ENCODE measurements at places on chromosomes 4 and X.
A peak's percentile ranks its signal among the peaks of the same experiment; 100 is the strongest.

GRCh38 chr4:133379681-133380438, 230.8 kb downstream of the PCDH10 start:
- DNase-seq, result no peak

- DNase-seq, result no peak
Measured at GRCh38 chr4:140061659-140062289, 92.2 kb downstream of the MAML3 start.

DNA sequence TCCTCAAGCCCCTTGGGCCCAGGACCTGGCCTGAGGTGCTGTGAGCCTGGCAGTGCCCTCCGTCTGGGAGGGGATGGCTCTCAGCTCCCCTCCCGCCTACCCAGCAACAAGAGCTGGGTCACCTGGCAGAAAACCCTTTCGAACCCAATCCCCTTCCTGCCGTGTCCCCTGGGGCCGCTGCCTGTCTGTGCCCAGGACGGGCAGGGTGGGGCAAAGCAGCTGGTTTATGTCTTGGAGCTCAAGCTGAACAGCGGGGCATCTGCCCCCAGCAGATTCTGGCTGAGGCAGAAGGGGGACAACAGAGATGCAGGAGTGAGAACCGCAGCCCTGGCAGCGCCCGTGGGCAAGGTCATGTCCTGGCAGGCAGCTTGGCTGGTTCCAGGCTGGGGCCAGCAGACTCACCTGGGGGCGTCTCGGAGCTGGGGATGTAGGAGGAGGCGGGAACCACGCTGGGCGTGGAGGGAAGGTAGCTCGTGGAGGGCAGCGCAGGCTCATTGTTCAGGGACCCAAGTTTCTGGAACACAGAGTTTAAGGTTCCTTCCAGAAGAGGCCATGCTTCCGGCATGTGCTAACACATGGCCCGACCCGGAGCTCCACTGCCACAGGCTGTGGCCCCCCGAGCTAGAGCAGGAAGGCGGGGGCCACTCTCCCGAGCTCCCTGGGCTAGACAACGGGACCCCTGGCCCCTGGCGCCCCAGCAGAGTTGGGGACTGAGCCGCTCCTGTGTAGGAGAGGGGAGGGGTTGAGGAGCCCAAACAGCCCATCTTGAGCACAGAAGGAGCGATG, 24.2 kb downstream of the NELFA start:
- DNase-seq, result no peak

- no peak for DNase-seq
Measured at GRCh38 chrX:25049971-25050370, 34.2 kb upstream of the ARX start.

GRCh38 chr4:84928089-84928488, 38.4 kb downstream of the WDFY3 start:
- no peak for DNase-seq

DNA sequence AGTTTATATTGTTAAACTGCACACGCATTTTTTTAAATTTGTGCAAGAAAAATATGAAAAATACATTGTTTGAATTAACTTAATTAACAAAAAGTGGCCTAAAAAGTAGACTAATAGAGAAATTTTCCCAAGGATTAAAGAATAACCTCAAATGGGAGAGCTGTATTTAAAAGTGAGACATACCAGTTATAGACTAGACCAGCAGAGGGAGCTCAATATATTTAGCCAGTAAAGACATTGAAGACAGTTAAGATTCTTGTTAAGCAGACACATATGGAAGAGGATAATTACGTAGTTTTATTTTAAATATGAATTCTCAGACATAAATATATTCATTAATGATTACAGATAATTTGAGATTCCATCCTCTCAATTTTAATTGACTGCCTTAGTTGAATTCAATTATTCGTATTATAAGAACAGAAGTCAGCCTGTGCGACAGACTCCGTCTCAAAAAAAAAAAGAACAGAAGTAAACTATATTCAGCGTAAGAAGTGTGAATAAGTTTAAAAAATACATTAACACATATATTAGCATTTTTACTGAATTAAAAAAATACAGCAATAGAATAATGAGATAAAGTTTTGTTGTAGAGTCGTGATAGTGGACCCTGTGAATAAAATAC, 64.8 kb downstream of the GLRA3 start:
- DNase-seq, result peak; percentile 18

- no peak for DNase-seq
Measured at GRCh38 chr4:158760866-158761265, 8.0 kb upstream of the FNIP2 start.

GRCh38 chr4:33831442-33832066, 2412.8 kb downstream of the ARAP2 start:
- DNase-seq, result no peak

- DNase-seq, result peak; percentile 18
Measured at GRCh38 chr4:139416073-139416673, 37.7 kb upstream of the RAB33B start.

GRCh38 chr4:168853770-168854169, 156.3 kb downstream of the CBR4 start:
- no peak for DNase-seq

DNA sequence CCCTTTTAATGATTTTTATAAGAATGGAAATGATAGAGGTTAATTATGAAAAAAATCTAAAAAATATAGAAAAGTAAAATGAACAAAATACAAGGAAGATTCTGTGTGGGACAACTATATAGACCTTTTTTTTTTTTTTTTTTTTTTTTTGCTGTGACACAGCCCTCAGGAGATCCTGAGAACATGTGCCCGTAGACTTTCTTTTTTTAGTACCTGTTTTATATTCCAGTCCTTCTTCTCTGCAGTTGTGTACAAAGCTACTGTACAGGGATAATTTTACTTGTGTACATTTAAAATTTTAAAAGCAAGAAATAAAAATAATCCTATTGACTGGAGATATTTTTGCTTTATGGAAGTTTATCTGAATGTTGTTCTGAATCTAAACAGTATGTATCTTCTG, 85.5 kb downstream of the KDM6A start:
- DNase-seq, result no peak

- no peak for DNase-seq
Measured at GRCh38 chr4:102832105-102832504, 4.8 kb upstream of the UBE2D3 start.

- no peak for DNase-seq
Measured at GRCh38 chrX:10112510-10112909, 44.3 kb upstream of the CLCN4 start.

GRCh38 chr4:149120331-149121022, 678.3 kb upstream of the NR3C2 start:
- no peak for DNase-seq

GRCh38 chr4:176874721-176875445, 82.2 kb upstream of the VEGFC start:
- no peak for DNase-seq

- DNase-seq, result no peak
Measured at GRCh38 chrX:55011294-55011693, 11.1 kb downstream of the APEX2 start.

GRCh38 chrX:69117876-69118526, 47.3 kb downstream of the PJA1 start:
- no peak for DNase-seq

DNA sequence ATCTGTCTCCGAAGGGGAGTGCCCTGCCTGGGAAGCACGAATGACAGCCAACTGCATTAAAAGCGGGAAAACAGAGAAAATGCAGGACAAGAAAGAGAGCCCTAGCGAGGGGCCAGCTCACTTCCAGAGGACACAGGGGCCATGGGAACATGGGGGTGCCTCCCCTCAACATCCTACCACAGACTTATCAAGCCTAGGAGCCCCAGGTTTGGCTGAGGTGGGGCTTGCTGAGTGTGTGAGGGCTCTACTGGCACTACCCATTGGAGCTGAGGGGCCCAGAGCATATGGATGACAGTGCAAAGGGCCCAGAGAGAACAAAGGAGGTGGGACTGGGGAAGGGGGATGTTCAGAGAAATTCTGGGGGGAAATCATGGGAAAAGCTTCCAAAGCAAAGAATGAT, 101.8 kb downstream of the PJA1 start:
- DNase-seq, result no peak

DNA sequence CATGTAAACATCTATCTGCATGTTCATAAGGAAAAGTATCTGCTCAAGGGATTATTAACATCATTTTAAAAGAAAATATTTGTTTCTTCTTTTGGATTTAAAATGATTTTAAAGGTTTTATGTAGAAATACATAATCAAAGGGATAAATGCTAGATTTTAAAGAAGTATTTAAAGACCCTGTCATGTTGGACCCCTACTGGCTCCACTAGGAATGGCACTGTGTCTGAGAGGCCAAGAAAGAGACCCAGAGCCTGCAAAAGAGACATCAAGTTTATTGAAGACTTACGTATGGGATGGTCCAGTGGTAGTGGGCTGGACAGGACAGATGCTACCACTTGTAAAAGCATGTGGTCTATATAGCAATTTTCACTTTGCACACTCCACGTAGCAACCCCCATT, 78.7 kb upstream of the PCDH18 start:
- no peak for DNase-seq

- DNase-seq, result no peak
Measured at GRCh38 chr4:2932321-2932950, 30.8 kb downstream of the NOP14 start.

DNA sequence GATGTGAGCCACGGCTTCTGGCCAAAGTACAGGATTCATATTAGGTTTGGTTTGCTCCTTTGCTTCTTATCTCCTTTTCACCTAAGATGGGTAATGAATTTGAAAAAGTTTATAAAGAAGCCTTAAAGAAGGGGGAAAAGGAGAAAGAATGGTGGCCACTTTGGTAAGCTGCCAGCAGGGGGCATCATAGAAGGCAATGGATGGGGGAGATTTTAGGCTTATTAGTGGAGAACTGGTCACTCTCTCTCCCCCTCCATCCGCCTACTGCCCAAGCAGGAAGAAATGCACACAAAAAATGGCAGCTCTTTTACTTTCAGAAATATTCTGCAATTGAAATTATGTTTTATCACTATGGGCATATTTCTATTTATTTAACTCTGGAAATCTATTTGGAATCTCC, 32.0 kb downstream of the SPARCL1 start:
- DNase-seq, result no peak

DNA sequence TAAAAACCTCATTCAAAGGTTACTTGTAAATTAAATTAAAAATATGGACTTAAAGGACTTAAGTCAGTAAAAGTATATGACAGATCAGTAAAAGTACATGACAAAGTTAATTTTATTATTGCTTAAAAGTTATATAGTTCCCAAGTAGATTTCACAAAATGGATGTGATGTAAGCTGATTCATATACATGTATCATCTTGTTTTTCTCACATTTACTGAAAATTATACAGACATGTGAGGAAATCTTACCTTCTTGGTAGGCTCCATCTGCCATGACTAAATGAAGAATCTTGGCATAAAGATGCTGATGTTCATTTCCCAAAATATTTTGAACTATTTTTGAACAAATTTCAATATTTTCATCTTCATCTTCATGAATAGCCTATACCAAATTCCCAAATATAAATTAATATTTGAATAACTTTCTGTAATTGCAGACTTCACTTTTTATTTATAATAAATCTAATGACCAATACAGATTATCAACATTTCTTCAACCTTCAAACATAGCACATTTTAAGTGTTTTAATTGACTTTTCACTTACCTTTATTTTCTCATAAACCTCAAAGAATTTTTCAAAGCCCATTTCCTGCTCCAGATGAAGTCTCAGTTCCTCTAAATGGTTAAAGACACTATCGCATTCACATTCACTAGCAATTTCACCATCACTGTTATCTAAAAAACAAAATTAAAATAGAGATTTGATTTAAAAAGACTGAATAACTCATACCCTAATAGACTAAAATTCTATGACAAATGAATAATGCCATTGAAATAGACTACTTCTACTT, 129.4 kb upstream of the SH3RF1 start:
- no peak for DNase-seq

GRCh38 chr4:99857307-99857706, 36.9 kb downstream of the LAMTOR3 start:
- DNase-seq, result no peak

GRCh38 chrX:66035667-66036066, 4.2 kb downstream of the VSIG4 start:
- no peak for DNase-seq

DNA sequence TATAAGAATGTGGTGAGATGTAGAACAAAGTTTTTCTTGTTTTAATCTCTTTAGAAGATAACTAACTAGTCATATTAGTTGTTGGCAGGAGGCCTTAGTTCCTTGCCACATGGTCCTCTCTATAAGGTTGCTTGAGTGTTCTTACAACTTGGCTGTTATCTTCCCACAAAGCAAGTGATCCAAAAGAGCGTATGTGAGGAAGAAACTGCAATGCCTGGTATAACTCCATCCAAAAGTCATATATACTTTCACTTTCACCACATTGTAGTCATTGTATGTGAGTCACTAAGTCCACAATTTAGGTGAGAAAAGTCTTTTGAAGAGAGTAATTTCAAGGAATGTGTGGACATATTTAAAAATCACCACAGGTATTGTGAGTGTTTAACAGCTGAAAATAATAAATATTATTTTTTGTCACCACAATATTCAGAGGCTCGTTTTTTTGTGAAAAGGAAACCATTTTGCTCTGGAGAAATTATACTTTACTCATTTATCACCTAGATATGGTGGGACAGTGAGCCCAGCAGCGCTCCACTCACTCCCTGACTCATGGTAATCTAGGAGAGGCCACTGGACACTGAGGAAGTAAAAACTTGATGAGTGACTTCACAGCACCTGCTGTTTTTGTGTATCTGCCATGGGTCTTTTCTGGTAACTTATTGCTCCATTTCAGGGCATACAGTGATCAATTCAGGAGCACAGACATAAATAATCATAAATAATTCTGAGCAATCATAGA, 369.4 kb upstream of the NDST3 start:
- DNase-seq, result no peak

DNA sequence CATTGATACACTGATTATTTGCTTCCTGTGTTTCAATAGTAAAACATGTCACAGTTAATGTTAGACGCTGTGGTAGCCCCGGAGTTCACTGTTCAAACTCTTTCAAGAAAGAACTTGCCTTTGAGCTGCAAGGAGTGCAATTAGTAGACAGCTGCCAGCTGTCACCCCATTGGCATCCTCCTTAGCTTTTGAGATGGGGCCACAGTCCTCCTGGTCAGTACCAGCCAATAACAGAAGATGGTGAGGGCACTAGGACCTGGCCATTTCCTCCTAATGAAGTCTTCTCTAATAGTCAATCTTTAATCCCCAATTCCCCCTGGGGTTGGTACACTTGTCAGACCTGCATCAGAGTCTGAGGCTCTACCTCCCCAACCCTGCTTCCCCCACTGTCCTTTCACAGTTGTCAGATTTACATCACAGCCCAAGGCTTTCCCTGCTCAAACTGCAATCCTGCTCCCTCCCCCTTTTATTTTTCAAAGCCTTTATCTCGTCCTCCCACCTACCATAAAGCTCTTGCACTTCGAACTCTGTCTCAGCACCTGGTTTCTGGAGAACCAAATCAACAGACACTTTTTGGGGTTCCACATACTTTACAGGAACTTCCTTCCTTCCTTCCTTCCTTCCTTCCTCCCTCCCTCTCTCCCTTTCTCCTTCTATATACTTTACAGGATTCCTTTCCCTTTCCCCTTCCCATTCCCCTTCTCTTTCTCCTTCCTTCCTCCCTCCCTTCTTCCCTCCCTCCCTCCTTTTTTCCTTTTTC, 182.0 kb downstream of the RASL11B start:
- DNase-seq, result no peak

DNA sequence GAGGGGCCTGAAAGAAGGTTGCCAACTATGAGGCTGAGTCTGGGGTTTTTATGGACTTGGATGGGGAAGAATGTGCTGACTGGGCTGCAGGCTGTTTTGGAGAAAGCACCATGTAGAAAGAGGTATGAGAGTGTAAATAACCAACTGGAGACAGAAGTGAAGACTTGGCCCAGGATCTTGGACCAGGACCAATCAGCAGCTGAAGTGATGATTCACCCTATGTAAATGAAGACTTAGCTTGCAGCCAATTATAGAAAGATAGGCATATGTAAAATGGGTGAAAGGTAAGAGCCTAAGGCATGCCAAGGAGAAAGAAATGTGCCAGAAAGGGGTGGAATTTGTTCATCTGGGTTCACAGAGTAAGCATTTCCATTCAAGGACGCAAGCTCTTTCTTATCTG, 856.7 kb upstream of the PRKX start:
- DNase-seq, result no peak

Measured in AG09319 (cell line).